ENCODE measurements at places on chromosomes 5 and 9.

GRCh38 chr9:107633406-107633805 is 143.8 kb upstream of the KLF4 start:
- no peak for DNase-seq

GRCh38 chr9:107739601-107740082 is 250.1 kb upstream of the KLF4 start:
- DNase-seq = no peak

DNA sequence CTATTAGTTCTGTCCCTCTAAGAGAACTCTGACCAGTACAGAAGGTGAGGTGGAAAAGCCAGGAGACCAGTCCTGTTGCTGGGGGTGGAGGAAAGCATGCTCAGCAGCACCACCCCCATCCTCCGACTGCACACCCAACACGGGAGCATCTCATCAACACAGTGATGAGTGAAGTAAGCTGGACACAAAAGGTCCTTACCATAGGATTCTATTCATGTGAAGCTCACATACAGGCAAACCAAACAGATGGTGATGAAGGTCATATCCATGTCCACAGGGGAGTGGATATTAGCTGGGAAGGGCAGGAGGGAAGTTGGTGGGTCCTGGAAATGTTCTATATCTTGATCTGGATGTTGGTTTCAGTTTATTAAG is 14.8 kb upstream of the MARCHF6 start:
- DNase-seq = no peak

DNA sequence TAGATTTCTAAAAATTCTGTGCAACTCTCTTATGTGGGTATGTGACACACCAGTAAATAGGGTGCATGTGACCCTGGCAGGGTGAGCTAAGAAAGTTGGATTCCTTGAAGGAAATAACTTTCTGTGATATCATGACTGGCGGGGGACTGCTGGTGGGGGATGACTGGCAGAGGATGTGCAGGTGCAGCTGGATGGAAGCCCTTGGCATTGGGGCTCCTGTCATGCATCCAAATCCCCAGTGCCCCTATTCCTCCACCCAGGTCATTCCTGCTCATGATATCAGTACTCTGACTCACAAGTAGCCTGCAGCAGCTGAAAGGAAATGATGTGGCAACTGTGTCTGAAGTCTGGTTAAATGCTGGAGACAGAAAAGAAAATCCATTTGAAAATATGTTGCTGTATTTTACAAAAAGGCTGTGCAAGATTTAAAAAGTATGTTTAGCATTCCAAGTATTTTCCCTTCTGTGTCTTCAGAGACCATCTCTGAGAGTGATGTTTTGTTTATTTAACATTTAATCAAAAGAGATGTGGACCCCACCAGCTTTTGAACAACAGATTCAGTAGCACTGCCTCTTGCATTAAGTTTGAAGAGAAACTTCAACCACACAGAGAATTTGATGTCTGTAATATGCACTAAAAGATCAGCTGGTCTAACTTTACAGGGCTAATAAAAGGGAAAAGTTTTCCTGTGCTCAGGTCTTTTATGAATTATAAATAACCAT is 17.9 kb upstream of the ZSWIM6 start:
- DNase-seq = no peak

DNA sequence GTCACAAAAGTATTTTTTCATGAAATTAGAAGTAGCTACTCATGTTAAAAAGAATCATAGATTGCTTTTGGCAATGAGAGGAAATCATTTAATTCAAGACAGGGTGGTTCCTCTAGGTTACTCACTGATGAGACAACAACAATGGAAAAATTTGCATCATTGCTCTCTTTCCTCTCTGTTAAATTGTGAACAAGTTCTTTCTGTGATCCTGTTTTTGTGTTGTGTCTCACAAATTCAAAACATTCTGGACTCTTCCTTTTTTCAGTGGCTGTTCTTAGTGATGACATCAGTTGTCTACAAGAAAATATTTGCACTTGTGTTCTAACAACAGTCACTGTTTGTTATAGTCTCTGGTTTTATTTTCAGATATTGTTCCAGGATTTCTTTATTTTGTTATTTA is 95.3 kb downstream of the XRCC4 start:
- no peak for DNase-seq

DNA sequence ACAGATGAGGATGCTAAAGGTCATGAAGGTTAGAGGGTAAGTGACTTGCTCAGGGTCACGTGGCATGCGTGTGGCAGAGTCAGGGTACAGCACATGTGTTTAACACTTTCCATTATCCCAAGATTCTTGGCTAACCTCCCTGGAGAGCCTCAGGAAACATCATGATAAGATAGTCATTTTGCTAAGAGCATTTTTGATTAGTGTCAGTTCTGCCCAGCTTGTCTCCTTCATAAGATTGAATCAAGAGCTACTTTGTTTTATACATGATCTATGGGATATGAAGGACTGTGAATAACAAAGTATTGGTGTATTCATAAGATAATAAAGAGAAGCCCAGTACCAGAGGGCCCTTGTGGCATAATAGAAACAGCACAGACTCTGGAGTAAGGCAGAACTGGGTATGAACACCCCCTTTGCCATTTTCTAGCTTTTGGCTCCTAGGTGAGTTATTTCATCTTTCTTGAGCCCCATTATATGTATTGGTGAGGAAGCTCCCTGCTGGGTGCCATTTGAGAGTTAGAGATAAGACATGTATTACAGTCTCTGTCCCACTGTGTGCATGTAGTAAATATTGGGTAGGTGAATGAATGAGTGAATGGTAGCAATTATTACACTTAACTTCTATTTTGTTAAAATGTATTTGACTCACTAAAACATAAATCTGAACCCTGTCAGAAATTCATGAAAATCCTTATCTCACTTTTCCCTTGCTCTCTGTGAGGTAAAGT is 16.1 kb downstream of the PTPDC1 start:
- DNase-seq = no peak

DNA sequence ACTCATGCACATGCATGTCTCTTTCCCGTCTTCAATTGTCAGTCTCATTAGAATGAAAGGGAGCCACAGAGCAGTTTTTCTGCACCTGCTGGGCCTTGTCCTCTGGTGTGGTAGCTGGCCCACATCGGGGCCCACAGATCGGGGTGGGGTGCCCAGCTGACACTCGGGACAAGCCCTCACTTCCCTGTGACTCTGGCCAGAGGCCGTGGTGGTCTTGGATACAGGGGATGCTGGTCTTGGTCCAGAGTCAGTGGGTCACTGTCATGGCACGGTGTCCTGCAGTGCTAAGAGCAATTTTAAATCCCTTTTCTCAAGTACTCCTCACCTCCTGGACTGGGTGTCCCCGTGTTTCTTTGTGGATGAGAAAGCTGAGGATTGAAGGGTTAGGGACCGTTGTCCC is 193.2 kb downstream of the CACNA1B start:
- DNase-seq = no peak

- no peak for DNase-seq
Measured at GRCh38 chr5:76952795-76953536, at the start of gene CRHBP. Gene CRHBP, plus strand, starts transcription at chr5:76953045. Its CDS starts 90 bp downstream, at chr5:76953135.

- no peak for DNase-seq
Measured at GRCh38 chr9:99162759-99163364, 57.9 kb downstream of the TGFBR1 start.

DNA sequence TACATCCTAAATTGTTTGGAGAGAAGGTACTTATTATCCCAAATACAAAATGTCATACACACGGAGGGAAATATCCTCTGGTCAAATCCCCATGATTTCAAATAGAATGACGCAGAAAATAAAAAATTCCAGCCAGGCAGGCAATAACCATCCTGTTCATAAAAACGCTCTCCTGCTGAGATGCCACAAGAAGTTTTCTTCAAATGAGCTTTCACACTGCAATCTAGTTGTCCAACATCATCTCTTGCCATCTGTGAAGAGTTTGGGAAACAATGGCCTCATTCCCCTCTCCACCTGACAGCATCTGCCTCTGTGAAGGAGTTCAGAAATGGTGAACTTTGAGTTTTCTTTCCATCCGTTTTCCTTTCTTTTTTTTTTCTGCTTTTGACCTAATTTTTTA is 83.3 kb upstream of the SLC30A5 start:
- no peak for DNase-seq

DNA sequence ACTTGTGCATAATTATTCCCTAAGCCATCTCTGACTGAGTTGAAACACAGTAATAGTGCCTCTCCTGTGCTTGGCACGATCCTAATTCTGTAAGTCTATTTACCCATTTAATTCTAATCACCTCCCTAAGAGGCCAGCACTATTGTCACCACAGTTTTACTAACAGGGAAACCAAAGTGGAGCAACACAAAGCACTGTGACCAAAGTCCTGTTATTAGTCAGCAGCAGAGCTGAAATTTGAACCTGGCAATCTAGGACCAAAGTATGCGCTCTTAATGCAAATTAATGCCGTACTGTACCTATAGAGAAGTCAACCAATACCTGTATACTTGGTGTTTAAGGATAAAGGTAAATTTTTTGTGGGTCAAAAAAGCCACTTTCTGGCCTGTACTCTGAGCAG is 77.1 kb upstream of the CNTLN start:
- DNase-seq = no peak

GRCh38 chr5:99900302-99900852 is 634.8 kb upstream of the FAM174A start:
- no peak for DNase-seq

GRCh38 chr5:25544652-25545249 is 900.0 kb upstream of the CDH10 start:
- DNase-seq = peak; percentile 53

DNA sequence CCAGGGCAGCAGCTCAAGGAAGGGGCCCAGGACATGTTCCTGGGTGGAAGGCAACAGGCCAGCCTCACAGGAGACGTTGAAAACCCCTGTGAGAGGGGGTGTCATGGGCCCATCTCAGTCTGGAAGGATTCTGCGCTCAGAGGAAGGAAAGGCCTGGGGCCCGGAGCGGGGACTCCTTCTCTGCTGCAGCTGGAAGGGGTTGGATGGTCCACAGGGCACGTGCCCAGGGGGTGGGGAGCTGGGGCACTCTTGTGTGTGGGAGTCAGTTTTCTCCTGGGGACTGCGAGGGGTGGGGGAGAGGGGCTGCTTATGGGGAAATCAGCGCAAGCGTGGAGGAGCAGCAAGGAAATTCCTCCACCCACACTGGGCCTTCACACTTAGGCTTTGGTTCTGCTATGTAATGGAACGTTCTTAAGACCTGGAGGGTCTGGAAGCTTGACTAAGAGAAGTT is 2.9 kb upstream of the LPCAT1 start:
- DNase-seq = no peak

GRCh38 chr5:119323601-119324000 is 32.2 kb upstream of the TNFAIP8 start:
- DNase-seq = peak; percentile 90

DNA sequence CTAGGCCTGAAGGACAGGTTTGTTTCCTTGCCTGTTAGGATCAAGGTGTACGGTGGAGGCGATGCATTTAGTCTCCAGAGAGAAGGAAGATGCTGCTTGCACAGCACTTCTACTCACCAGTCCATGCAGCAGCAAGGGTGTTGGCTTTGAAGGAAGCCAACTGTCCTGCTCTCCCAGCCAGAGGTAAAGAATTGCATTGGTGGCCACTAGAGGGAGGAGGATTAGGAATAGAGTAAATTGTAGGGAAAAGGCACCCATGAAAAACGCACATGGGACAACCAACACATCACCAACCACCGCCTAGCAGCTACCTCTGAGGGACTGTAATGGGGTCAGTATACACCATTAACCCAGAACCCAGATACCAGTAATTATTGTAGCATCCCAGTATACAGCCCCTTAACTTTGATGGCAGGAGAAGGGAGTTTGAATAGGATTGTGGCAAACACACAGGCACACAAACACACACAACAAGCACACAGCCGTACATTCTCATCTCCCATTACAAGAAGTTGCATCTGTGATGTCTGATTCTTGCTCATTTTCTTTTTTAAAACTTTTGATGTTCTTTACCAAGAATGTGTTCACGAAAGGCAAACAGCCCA is 267.7 kb downstream of the ADAMTS6 start:
- DNase-seq = peak; percentile 4

DNA sequence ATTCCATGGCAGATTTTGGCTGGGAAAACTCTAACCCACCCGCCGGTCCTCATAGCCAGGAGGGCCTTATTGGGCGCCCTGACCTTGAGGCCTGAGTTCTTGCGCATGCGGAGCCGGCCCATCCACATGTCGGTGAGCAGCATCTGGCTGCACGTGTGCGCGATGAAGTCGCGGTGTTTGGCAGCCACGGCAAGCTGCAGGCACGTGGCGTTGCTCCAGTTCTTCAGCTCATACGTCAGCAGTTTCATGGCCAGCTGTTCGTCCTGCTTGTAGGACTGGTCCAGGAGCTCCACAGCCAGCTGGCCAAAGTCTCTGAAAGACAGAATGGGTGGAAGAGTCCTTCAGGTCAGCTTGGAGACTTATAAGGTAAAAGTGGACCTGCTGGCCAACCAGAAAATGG is 204.3 kb upstream of the KLF9 start:
- DNase-seq = no peak

DNA sequence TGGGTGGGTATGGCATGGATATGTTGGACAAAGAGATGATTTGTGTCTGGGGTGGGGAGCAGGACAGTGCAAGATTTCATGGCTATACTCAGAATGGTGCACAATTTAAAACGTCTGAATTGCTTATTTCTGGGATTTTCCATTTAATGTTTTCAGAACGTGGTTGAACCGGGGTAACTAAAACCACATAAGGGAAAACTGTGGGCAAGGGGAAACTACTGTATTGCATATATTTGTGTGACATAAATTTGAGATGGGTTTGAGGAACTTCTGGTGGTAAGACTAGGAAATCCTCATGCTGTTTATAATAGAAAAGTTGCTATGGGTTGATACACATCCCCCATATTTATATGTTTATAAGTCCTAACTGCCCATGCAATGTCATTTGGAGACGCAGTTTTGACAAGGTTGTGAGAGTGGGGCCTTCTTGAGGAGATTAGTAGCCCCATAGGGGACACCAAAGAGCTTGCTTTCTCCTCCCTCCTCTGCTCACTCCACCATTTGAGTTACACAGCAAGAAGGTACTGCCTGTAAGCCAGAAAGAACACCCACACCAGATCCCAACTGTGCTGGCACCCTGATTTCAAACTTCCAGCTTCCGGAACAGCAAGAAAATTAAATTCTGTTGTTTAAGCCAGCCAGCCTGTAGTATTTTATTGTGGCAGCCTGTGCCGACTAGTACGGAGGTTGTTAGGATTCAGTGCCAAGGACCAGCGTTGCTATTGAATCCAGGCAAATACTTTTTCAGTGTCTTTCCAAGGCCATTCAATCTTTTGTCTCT is 2118.9 kb downstream of the MAT2B start:
- no peak for DNase-seq

GRCh38 chr9:73741316-73741715 is 589.7 kb downstream of the ANXA1 start:
- no peak for DNase-seq

DNA sequence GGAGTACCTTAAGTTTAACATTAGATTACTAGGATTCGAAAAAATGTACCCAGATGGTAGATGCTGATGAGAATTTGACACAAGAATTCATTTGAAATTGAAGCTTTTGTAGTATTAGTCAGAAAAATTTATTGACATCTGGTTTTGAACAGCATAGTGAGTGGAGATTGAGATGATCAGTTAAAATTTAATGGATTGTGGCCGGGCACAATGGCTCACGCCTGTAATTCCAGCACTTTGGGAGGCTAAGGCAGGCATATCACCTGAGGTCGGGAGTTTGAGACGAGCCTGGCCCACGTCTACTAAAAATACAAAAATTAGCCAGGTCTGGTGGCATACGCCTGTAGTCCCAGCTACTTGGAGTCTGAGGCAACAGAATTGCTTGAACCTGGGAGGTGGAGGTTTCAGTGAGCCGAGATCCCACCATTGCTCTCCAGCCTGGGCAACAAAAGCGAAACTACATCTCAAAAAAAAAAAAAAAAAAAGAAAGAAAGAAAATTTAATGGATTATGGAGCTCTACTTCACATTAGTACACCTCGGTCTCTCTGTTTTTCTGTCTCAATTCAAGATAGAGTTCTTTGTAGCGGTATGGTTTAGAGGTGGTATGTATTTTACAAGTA is 21.0 kb downstream of the NDFIP1 start:
- no peak for DNase-seq
